ENCODE measurements at places on chromosomes 2 and 18.

DNA sequence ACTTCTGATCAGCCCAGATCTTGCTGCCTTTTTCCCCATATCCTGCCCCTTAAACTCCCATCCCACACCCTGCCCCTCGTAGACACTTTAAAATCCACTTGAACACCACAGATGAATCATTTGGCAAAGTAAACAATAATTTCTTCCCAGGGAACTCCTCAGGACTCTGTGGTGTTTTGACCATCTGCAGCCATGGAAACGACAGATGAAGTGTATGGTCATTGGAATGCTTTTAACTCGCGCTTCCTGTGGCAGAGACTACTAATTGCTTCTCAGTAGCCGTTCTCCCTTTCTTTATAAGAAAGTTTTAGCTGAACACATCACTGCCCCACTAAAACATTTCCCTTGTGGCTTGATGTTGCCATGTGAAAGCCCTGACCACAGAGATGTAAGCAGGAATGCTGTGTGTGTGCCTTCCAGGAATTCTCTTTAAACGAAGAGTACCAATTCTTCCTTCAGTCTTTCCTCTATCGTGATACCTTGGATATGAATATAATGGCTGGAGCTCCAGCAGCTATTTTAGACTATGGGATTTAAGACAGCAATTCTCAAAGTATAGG, 92.7 kb upstream of the PARD3B start:
- DNase-seq, result no peak

DNA sequence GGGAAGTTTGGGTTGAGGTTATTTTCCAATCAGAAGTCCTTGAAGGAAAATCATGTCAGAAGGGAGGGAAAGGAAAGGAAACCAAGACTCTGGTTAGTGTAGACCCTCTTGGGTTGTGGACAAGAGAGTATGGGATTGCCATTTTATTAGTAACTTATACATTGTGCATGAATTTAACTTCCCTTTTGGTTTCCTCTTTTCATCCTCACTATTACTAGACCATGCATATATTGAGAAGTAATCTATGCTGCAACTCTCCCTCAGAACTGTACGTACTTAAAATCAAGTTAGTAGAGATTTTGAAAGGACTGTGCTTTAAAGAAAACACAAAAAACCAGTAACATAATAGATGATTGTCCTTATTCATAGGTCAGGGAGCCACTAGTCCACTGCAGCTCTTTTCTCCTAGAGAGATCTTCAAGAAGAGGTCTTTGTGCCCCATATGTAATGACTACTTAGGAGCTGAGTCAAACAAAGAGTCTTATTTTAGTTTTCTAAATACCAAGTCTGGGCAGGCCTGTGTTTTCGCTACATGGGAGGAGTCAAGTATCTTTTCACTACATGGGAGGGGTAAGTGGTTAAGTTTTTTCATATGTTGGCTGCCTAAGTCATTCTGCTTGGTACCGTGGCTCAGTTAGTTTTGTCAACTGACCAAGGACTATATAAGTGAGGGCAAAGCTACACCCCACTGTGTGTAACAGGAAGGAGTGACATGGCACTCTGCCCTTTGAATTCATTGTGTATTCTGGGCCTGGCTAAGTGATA, 25.2 kb upstream of the FAM117B start:
- DNase-seq, result no peak

GRCh38 chr18:9410515-9410914, 64.8 kb upstream of the RALBP1 start:
- no peak for DNase-seq

DNA sequence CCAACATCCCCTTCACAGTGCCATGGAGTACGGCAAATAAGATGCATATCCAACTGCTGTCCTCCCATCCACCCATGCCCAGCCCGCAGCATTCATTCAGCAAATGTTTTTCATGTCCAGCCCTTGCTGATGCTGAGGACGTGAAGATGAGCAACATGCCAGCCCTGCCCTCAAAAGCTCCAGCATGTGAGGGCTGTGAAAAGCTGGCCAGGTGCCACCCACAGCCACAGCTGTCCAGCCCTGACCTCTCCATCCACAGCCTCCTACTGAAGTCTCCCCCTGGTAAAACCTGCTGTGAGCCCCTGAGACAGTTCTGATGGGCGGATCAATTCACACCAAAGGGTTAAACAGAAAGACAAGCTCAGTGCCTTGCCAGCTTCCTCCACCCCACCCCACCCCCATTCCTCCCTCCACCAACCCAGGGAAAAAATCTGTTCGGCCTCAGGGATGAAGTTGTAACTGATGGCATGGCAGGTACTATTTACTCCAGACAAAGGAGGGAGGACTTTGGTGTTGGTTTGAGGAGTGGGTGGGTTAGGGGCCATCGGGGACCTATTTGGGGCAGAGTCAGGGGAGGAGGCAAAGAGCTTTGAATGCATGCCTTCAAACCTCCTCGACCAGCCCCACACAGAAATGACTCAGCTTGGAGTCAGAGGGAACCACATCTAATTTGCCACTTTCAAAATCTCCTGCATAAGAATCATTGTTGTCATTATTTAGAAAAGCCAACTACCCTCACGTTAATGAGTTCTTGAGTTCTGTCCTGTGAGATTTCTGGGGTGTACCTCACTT, 4.3 kb downstream of the ZBTB7C start:
- DNase-seq, result no peak
